ENCODE measurements at places on chromosomes 6 and 20.

DNA sequence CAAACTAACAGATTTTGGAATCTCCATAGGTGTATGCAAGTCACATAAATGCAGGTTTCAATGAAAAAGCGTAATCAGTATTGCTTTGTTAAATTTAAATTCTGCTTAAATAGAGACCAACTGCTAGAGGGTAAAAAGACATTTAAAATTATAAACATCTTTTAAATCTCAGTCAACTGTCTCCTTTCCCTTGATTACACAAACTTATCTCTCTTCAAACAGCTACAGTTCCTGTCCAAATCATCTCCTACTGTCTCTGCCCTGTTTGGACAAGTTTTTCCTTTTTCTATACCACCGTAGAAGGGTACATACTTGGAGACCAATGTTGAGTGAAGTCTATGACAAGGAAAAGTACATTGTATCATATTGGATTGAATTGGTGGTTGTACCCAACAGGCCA is 43.5 kb downstream of the AGPAT4 start:
- no peak for DNase-seq

- DNase-seq = no peak
Observed at GRCh38 chr6:24838081-24838480, 39.4 kb upstream of the ARMH2 start.

- no peak for DNase-seq
Observed at GRCh38 chr6:119978274-119978889, 628.8 kb upstream of the MAN1A1 start.

- no peak for DNase-seq
Observed at GRCh38 chr6:138160329-138161087, 1.2 kb upstream of the ARFGEF3 start.

DNA sequence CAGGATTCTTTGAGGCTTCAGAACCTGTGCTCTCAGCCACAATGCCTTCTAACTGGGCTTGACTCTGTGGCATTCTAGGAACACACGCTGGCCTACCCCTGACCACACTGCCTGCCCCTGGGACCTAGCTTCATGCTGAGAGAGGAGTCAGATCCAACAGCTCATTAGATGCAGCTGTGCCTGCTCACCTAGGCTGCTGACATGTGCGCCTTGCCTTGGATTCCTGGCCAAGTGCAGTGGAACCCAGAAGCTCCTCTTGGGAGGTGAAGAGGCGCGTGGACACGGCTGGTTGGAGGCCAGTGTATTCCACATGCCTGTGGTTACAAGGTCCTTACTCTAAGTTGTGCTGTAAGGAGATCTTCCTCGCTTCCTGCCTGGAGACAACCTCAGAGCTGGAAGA is 24.7 kb upstream of the KCNK16 start:
- no peak for DNase-seq

DNA sequence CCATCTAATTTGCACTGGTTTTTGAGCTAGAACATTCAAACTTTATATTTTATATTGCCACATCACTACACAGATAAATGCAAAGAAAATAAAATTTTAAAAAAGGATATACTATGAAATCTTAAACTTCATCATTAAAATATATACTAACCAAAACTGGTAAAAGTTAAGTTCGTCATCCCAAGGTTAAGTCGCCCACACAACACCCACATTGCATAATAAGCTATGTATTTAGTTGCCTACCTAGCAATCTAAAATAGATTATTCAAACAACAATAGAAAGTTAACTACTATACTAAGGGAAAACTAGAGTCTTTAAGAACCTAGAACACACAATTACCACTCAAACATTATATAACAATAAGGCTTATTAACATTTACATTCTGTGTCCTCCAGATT is 24.5 kb downstream of the PDE10A start:
- no peak for DNase-seq

- DNase-seq = no peak
Observed at GRCh38 chr6:9455864-9456658, 958.8 kb downstream of the TFAP2A start.

- DNase-seq = no peak
Observed at GRCh38 chr6:1237636-1238035, 74.3 kb upstream of the FOXQ1 start.

GRCh38 chr6:168377856-168378832 is 58.6 kb upstream of the DACT2 start:
- no peak for DNase-seq

- DNase-seq = no peak
Observed at GRCh38 chr6:113121571-113121970, 735.6 kb upstream of the MARCKS start.

- no peak for DNase-seq
Observed at GRCh38 chr6:155782739-155783459, 327.3 kb upstream of the NOX3 start.

DNA sequence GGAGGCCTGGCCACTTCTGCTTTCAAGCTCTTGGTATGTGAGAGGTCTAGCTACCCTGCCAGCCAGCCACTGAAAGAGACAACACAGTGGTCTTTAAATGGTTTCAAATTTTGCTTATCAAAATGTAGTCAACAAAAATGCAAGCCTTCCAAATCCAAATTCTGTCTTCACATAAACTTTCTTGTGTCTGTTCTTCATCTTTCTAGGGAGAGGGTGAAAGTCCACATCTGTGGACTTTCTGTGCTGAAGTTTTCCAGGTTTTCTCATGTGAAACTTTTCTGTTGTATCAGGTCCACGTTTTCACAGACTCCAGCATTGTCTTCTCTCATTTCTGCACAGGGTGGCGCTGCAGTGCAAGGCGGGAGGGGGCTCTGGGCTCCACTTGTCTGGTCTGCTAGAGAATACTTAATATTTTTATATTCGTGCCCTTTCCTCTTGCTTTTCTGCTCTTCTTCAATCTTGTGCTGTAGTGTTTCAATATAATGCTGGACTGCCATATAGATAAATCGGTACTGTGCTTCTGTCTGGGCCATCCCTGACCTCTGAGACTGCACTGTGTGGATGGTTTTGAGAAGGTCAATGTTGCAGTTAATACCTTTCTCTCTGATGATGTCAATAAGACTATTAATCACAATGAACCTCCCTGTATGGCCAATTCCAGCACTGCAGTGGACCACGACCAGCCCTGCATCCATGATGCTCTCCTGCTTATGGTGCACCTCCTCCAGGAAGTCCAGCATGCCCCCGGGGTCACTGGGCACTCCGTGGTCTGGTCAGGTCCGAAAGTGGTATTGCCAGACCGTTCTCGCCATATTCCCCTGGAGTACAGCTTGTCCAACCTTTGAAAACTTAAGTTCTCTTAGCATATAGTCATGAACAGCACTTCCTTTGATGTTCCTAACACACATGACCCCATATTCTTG is 161.6 kb upstream of the TNFAIP3 start:
- no peak for DNase-seq

All from stimulated activated CD8-positive, alpha-beta memory T cell treated with anti-CD3 and anti-CD28 coated beads, Interleukin-15, amount 100 ng/mL, for 24 hours (primary cell).